Stimulated activated CD4-positive, alpha-beta T cell treated with anti-CD3 and anti-CD28 coated beads, Interleukin-1b, Interleukin-23, amount 100 ng/mL, for 1 hour (primary cell): ENCODE measurements at places on chromosomes 6 and 20.

GRCh38 chr6:11785774-11786579 is 7.4 kb upstream of the ADTRP start:
- DNase-seq: no peak

DNA sequence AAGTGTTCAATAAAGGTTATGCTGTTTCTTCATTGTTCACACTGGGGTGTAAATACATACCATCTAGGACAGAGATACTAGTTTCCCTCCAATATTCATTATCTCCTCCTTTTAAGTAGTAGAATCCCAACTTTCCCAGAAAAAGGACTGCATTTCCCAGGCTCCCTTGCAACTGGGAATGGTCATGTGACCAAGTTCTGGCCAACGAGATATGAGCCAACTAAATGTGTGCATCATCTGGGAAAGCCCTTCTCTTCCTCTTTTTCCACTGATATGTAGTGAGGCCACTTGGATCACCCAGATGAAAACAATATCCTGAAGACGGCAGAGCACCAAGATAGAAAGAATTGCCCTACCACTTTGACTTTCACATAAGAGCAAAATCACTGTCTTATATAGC is 97.9 kb upstream of the PTPRT start:
- no peak for DNase-seq

GRCh38 chr6:111692327-111693164 is 86.9 kb upstream of the TRAF3IP2 start:
- DNase-seq: no peak

DNA sequence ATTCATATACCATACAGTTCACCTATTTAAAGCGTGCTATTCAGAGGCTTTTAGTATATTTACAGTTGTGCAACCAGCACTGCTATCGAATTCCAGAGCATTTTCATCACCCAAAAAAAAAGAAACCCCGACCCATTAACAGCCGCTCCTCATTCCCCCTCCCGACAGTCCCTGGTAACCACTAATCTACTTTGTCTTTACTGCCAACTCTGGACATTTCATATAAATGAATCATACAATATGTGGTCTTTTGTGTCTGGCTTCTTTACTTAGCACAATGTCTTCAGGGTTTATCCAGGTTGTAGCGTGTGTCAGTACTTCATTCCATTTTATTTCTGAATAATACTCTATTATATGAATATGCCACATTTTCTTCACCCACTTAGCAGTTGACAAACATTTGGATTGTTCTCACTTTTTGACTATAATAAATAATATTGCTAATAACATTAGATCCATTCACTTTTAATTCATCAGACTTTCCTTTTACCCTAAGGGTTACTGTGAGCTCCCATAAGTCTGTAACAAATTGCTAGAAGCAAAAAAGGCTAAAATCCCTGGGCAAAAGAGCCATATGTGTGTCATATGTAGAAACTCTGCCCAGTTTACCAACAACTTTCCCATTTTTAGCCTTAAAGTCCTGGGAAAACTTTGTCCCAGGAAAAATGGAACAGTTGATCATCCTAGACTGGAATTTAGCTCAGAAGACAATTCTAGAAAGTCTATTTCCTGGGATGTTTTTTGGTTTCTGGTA is 23.2 kb upstream of the ROS1 start:
- no peak for DNase-seq

DNA sequence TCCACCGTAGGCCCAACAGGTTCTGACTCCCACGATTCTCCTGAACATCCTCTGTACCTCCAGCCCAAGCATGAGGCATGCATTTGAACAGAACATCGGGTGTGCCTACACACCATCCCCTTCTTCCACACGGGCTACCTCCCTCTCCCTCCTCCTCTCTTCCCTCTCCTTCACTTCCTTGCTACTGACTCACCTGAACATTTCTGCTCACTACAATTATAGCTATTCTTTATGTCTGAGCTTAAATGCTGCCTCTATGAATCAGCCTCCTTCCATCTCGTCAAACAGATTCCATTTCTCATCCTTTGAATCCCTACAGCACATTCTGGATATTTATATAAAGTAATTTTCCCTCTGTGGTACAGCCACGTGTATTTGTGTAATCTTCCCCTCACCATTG is 71.4 kb upstream of the MYLIP start:
- DNase-seq: no peak

DNA sequence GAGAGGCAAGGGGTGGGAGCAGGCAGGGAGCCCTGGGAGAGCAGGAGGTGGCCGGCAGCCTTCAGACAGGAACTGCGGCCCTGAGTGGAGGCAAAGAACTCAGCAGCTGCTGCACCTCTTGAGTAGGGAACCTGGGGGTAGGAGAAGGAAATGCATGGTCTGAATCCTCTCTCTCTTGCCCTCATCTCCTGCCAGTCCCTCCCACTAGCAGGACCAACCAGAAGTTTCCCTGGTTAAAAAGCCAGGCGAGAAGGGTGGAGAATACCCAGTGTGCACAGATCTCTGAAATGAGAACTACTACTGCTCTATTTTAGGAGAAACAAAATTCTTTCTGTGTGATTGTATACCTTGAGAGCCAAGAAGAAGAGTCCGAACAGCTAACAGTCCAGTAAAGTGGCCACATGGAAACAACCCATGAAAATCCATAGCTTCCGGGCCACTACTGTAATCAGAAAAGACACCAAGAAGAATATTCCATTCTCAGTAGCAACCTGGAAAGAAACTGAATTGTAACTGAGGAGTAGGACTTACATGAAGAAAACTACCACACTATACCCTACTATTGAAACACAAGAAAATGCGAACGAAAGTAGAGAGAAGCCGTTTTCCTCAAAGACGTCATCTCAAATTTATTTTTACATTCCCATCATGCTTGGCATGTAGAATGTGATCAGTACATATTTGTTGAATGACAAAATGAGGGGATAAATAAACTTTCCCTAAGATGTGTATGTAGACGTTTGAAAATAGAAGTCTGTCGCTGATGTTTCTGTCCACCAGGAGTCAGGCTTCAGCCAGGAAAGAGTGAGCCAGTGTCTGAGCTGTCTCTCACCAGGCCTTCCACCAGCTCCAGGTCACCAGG is 25.6 kb downstream of the WRNIP1 start:
- peak; percentile 24 for DNase-seq

GRCh38 chr6:18343741-18344140 is 43.4 kb upstream of the RNF144B start:
- DNase-seq: no peak

GRCh38 chr6:88890394-88890793 is 73.0 kb downstream of the RNGTT start:
- DNase-seq: no peak

DNA sequence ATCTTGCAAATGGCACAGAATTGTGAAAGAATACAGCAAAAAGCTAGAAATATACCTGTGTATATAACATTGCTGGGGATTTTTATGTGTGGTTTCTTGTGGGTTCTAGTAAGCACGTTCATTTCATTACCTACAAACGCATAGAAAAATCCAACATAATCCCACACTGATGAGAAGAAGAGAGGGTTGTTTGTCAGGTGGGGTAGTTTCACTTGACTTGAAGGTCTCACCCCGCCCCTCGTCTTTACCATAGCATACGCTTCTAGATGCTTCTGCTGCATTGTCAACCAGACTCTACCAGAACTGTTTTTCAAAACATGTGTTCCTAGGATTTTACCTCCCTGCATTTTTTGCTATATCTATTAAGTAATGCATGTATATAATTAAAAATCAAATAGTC is 284.1 kb upstream of the TAB2 start:
- no peak for DNase-seq
